ENCODE measurements at places on chromosomes 3 and 15. TPM values are rescaled to one million over a fixed set of nuclear protein-coding genes. Genes with fewer than 3 reads are reported as not detected.

ISG20 gene
- 2.0 TPM for total RNA-seq

PRR20G gene
- not detected for total RNA-seq

UROC1 gene
- total RNA-seq = not detected

SAMD7 gene
- total RNA-seq = not detected

ADAMTS9 gene
- total RNA-seq = 5.9 TPM

KLHL25 gene
- 1.7 TPM for total RNA-seq

SHF gene
- total RNA-seq = 4.7 TPM

LRTM1 gene
- total RNA-seq = not detected

HDDC3 gene
- 8.8 TPM for total RNA-seq

ZNF654 gene
- 8.4 TPM for total RNA-seq

TMEM108 gene
- total RNA-seq = 0.23 TPM

STAB1 gene
- total RNA-seq = 1.4 TPM

DIPK2A gene
- total RNA-seq = 59.5 TPM

GABRR3 gene
- not detected for total RNA-seq

GOLGA8N gene
- total RNA-seq = 0.85 TPM

GRIP2 gene
- total RNA-seq = 0.17 TPM

DUOXA1 gene
- not detected for total RNA-seq

NDUFB5 gene
- 126 TPM for total RNA-seq

SECISBP2L gene
- total RNA-seq = 14.9 TPM

LRRIQ4 gene
- total RNA-seq = not detected

DAPK2 gene
- total RNA-seq = 3.0 TPM

GP5 gene
- total RNA-seq = under 0.01 TPM

THAP10 gene
- 2.2 TPM for total RNA-seq
